ENCODE measurements at places on chromosomes 4 and X.
A peak's percentile ranks its signal among the peaks of the same experiment; 100 is the strongest.

DNA sequence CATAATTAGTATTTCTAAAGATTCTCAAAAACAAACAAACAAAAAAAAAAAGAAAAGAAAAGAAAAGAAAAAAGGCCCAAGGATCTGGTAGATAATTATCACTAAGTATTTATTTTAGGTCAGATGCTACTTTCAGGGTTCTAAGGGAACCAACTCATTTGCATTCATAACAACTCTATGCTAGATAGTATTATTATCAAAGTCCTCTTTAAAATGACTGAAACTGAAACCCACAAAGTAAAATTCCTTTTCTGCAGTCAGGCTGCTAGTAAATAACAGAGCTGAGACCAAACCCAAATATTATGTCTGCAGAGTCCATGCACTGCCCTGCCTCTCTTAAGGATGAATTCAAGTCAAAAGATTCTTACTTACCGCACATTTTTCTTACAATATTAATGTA is 38.3 kb upstream of the MAPK10 start:
- no peak for DNase-seq

- peak; percentile 71 for DNase-seq
Observed at GRCh38 chr4:7073526-7074390, 5.9 kb upstream of the GRPEL1 start.

DNA sequence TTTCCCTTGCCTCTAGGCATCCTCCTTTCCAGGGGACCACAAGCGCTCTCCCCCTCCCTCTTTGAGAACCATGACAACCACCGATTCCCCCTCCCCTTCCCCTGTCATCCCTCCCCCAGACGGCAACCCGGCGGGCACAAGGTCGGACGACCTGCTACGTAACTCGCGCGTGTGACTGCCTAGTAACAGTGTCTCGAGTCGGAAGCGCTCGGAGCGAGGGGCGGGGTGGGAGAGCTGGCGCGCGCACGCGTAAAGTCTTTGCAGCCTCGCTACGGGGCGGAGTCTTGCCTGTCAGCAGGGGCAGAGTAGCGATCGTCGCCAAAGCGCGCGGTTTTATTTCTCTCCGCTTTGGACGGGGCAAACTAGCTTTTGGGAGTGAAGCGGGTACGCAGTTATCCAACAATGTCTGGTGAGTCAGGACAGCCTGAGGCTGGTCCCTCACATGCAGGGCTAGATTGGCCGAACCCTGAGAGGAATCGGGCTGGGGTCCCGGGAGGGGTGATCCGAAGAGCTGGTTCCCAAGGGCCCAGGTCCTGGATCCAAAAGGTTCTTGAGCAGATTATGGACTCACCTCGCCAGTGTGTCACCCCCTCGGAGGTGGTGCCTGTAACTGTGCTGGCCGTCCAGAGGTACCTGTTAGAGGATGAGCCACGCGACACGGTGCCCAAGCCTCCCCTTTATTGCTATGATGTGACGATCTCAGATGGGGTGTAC is at the start of gene RADX:
RADX (plus strand) TSS at position 300 of the 714 bp plus-strand sequence; CDS start at position 403, 103 bp downstream.
- peak; percentile 56 for DNase-seq

DNA sequence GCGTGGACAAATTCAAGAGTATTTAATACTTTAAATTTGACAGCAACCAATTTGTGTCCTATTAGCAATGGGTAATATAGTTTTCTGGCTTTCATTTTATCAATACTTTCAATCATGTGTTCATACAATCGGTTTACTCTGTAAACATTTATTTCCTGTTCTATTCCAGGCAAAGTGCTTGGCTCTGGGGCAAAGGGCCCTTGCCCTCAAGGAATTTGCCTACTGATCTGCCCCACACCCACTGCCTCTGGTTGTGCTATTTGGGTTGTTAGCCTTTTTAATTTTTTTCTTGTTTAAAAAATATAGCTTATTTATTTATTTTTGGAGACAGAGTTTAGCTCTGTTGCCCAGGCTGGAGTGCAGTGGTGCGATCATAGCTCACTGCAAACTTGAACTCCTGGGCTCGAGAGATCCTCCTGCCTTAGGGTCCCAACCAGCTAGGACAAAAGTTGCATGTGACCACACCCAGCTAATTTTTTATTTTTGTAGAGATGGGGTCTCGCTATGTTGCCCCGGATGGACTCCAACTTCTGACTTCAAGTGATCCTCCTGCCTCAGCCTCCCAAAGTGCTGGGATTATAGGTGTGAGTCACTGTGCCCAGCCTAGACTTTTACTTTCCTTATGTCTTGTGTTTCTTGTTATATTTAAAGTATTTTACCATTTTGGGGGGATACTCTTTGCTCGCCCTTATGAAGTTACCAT is 30.7 kb upstream of the CBR4 start:
- no peak for DNase-seq

- no peak for DNase-seq
Observed at GRCh38 chr4:27515140-27515539, 654.5 kb downstream of the STIM2 start.

GRCh38 chr4:123699880-123700771 is 303.5 kb downstream of the SPRY1 start:
- DNase-seq, result peak; percentile 45

All from urothelium cell line (cell line).